ENCODE measurements at places on chromosomes 3 and 15.

GRCh38 chr15:52383100-52383588, 87.5 kb upstream of the MYO5C start:
- no peak for DNase-seq

DNA sequence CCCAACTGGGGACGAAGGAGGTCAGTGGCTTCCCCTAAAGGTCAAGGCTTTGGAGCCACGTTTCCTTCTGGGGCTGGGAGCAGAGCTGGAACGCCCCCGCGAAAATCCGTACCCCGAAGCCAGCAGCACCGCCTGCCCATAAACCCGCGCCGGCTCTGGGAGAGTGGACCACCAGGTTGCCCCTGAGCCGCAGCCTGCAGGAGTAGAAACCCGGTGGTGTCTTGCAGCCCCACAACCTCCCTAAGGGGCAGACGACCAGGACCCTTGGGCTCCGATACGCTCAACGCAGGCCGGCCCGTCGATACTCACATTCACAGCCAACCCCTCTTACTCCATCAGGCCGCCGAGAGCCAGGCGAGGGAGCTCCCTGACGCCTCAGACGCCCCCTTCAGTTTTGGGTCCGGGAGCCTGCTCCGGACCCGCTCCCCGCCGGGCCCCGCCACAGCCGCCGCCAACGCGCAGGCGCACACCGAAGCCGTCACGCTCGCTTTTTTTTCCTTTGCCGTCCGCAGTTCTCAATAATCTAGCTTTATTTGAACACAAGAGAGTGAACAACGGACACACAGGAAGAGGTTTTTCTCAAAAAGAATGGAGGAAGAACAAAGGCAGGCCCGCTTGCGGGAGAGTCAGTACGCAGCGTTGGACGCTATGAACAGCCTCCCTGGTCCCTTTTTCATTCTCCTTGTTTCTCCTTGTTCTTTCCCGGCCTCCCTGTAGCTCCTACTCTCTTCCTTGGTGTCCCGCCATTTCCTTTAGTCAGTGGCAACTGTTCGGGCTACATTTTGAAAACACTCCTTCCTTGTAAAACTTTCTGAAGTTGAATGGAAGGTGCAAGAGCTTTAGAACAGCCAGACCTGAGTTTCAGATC, at the start of gene ZNF106:
ZNF106 (minus strand) TSS at position 471 of the 868 bp plus-strand sequence. CDS start 18,852 bp downstream, outside the sequence.
- peak; percentile 74 for DNase-seq

DNA sequence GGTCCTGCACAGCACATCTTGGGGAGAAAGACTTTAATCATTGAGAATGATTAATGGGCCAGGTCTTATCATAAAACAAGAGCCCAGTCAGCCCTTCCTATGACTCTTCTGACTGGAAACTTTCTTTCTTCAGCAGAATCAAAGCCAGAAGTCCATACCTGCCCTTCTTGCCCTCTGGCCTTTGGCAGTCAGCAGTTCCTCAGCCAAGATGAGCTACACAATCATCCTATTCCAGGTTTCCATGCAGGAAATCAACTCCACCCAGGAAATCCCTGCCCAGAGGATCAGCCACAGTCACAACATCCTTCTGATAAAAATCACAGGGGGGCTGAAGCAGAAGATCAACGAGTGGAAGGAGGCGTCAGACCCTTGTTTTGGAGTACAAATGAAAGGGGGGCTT, 26.9 kb downstream of the ZNF589 start:
- DNase-seq, result no peak

DNA sequence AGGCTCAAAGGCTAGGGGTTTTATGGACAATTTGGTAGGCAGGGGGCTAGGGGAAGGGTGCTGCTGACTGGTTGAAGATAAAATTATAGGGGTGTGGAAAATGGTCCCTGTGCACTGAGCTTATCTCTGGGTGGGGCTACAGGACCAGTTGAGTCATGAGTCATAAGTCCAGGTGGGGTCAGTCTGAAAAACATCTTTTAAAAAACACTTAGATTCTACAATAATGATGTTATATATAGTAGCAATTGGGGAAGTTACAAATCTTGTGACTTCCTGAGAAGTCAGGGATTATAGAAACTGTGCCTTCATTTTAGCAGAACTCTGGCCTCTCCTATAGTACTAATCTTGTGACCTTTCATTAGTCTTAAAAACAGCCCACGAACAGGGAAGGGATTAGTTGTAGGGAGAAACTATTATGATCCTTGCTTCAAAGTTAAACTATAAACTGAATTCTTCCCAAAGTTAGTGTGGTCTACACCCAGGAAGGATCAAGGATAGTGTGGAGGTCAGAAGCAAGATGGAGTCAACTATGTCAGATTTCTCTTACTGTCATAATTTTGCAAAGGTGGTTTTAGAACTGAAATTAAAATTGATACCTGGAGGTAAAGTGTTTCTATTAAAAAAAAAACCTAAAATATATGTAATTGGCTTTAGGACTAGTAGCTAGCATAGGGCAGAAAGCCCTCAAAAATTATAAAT, 130.1 kb downstream of the P2RY1 start:
- no peak for DNase-seq

GRCh38 chr3:157351981-157352380, 84.7 kb upstream of the PTX3 start:
- DNase-seq, result no peak

- no peak for DNase-seq
Observed at GRCh38 chr3:79175870-79176269, 591.9 kb downstream of the ROBO1 start.

DNA sequence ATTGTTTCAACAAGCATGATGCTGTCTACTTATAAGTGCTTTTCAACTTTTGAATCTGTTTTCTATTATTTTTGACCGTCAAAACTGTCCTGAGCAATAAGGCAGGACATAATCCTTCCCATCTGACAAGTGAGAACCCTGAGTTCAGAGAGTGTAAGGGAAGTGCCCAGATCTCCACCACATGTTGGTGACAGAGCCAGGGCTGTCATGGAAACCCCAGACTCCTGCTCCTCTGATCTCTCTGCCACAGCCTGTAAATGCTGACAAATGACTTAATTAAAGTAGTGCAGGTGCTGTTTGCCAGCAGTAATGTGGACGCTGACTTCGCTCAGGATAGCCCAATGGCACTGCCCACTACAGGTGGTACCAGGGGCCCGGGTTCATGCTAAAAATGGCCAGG, 40.3 kb downstream of the SPSB4 start:
- DNase-seq, result no peak

DNA sequence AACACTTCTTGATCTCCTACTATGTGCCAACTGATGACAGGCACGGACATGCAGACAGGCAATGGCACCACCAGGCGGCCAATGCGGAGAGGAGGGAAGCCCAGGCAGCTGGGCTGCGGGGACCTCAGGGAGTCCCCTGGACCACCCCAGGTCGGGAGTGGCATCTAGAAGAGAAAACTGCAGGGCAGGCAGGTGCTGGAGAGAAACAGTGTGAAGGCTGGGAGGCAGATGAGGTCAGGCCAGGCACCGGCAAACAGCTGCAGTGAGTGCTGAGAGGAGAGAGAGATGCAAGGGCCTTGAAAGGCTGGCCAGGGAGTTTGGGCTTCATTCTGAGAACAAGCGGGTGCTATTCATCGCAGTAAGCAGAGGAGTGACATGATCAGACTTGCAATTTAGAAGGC, 29.1 kb downstream of the SLC6A1 start:
- no peak for DNase-seq

GRCh38 chr3:150232992-150233451, 175.1 kb upstream of the TSC22D2 start:
- DNase-seq, result no peak

DNA sequence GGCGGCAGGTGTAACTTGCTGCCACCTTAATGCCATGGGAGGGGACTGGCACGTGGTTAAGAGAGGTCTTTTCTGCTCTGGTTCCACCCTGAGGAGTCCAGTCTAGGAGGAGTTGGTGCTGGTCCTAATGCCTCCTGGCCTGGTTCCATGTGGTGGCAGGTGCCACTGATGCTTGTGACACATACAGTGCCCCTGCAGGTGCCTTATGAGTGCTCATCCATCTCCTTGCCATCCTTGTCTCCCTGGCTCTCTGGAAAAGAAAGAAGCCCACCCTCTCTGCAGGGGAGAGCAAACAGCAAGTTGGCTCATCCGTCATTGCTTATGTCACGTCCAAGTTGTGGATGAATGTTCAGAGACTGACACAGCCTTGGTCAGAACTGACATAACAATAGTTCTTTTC, 175.8 kb upstream of the DPH6 start:
- DNase-seq, result no peak

DNA sequence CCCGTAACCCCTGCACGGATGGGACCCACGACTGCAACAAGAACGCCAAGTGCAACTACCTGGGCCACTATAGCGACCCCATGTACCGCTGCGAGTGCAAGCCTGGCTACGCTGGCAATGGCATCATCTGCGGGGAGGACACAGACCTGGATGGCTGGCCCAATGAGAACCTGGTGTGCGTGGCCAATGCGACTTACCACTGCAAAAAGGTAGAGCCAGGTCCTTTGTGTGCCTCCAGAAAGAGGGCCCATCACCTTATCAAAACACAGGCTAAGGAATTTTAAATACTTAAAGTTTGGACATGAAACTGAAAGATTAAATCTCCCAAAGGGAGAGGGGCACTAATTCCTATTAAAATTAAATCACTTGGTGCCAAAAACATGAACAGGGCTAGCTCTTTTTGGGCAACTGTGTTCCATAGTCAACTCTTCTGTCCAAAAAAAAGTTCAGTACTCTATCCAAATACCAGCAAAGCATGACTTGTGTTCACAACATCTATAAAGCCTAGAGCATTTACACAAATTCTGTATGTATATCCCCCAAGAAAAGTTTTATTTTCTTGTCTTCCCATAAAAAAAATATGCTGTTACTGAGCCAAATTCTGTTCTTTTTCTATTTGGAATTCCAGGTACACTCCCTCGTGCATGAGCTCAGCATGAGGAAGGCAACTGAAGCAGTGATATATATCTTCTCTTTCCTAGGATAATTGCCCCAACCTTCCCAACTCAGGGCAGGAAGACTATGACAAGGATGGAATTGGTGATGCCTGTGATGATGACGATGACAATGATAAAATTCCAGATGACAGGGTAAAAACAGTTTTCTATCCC, 9.2 kb downstream of the THBS1 start:
- DNase-seq, result no peak

DNA sequence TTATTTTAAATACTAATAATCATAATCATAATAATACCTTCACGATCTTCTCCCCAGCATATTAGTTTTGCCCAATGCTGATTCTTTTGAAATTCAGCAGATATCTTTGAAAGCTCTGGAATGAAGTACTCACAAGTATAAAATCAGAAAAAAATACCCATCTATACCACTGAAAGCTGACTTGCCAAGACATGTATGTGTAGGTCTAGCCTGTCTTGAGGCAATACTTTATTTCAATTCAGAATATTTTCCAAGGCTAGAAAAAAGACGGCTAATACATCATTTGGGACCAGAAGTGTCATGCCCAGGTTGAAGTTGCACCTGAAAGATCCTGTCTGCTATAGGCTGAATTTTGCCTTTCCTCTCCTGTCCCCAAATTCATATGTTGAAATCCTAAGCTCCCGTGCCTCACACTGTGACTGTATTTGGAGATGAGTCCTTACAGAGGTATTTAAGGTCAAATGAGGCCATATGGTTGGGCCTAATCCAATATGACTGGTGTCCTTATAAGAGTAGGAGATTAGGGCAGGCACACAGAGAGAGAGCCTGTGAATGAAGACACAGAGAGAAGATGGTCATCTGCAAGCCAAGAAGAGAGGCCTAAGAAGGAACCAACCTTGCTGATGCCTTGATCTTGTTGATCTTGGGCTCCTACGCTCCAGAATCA, 255.9 kb upstream of the CMC1 start:
- no peak for DNase-seq

GRCh38 chr3:186057594-186057993, 51.3 kb downstream of the ETV5 start:
- DNase-seq, result no peak

DNA sequence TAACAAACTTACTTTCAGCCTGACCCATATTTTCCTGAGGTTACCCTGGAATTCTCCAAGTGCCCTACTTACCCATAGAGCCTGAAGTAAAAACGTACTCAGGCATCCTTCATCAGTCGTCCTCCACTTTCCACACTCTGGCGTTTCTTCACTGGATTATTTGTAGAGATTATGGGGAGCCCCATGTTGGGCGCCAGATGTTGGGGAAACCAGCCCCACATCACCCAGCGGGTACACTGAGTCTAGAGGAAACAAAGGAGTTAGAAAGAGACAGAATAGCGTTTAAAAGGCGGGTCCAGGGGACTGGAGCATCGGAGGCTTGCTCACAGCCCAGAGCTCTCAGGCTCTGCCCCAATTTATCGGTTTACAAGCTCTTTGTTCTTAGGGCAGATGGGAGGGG, 9.7 kb upstream of the SLC28A2 start:
- DNase-seq, result no peak
